CD4-positive, CD25-positive, alpha-beta regulatory T cell (primary cell): ENCODE measurements at places on chromosomes 12 and 14. TPM values are rescaled to one million over a fixed set of nuclear protein-coding genes. Genes with fewer than 3 reads are reported as not detected.

Gene JDP2
- total RNA-seq = 0.79 TPM

Gene DNAJC22
- not detected for total RNA-seq

Gene CCDC197
- total RNA-seq = not detected

Gene DLGAP5
- 0.67 TPM for total RNA-seq

Gene PTPRO
- 0.94 TPM for total RNA-seq

Gene YY1
- total RNA-seq = 79.4 TPM

Gene SLCO1B1
- total RNA-seq = not detected

Gene SRRM4
- not detected for total RNA-seq

Gene CLEC14A
- total RNA-seq = not detected

Gene NEUROD4
- not detected for total RNA-seq

Gene PMCH
- 1.6 TPM for total RNA-seq

Gene USP5
- 63.5 TPM for total RNA-seq

Gene CFAP73
- 0.42 TPM for total RNA-seq

Gene IGFBP6
- total RNA-seq = not detected

Gene CLEC1A
- total RNA-seq = not detected

Gene OTOGL
- not detected for total RNA-seq

Gene KRT77
- not detected for total RNA-seq

Gene CFAP251
- total RNA-seq = 0.96 TPM

Gene ZFYVE26
- 27.4 TPM for total RNA-seq

Gene CINP
- 21.5 TPM for total RNA-seq

Gene AVPR1A
- total RNA-seq = 0.15 TPM

Gene NKX2-1
- not detected for total RNA-seq

Gene SAMD15
- 0.42 TPM for total RNA-seq

Gene PLEKHD1
- total RNA-seq = 0.25 TPM

Gene DPY19L2
- total RNA-seq = 0.84 TPM

Gene MOK
- total RNA-seq = 1.0 TPM

Gene STXBP6
- total RNA-seq = not detected

Gene MYH6
- total RNA-seq = not detected

Gene TSPAN8
- total RNA-seq = not detected

Gene BMAL2
- total RNA-seq = 2.2 TPM

Gene FAIM2
- total RNA-seq = 0.10 TPM

Gene GPRC5D
- not detected for total RNA-seq

Gene LRRK2
- total RNA-seq = 0.15 TPM

Gene SMIM41
- 0.54 TPM for total RNA-seq

Gene IL26
- not detected for total RNA-seq

Gene ACSS3
- not detected for total RNA-seq

Gene KLRG1
- total RNA-seq = 4.8 TPM

Gene MAGOHB
- 13.8 TPM for total RNA-seq

Gene GLIPR1L2
- 0.27 TPM for total RNA-seq

Gene CACNA2D4
- total RNA-seq = 7.1 TPM

Gene RPGRIP1
- not detected for total RNA-seq

Gene CLEC4A
- 1.4 TPM for total RNA-seq

Gene TAS2R50
- 1.6 TPM for total RNA-seq

Gene ANGEL1
- total RNA-seq = 13.0 TPM

Gene DGKA
- total RNA-seq = 1,086 TPM

Gene TAS2R7
- not detected for total RNA-seq

Gene PZP
- not detected for total RNA-seq

Gene HNF1A
- total RNA-seq = not detected

Gene PELI2
- 5.8 TPM for total RNA-seq

Gene SYT1
- total RNA-seq = not detected

Gene TDRD9
- total RNA-seq = 0.37 TPM

Gene GAS2L3
- 0.12 TPM for total RNA-seq

Gene PTCSC3
- total RNA-seq = not detected

Gene PTPRB
- total RNA-seq = not detected

Gene EIF4B
- 506 TPM for total RNA-seq

Gene TWF1
- 65.7 TPM for total RNA-seq

Gene NRIP2
- total RNA-seq = not detected

Gene P2RX7
- 23.5 TPM for total RNA-seq
